ENCODE measurements at places on chromosomes 2 and 18.

DNA sequence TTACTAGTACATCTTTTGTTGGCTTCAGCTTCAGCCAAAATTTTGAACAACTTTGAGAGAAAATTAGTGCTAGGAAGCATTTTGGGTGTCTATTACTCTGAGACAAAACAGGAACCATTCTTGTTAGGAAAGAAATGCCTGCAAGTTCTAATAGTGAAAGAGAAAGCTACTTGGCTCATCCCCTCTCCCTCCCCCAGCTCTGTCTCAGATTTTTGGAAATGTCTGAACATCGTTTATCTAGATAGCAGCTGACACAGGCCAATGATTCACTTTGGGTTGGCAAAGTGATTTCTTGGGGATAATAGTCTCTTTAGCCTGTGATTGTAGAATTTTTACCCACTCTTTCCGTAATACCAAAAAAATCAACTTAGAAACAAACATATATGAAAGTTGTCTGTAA lies 42.3 kb upstream of the PTPRM start:
- DNase-seq: no peak

DNA sequence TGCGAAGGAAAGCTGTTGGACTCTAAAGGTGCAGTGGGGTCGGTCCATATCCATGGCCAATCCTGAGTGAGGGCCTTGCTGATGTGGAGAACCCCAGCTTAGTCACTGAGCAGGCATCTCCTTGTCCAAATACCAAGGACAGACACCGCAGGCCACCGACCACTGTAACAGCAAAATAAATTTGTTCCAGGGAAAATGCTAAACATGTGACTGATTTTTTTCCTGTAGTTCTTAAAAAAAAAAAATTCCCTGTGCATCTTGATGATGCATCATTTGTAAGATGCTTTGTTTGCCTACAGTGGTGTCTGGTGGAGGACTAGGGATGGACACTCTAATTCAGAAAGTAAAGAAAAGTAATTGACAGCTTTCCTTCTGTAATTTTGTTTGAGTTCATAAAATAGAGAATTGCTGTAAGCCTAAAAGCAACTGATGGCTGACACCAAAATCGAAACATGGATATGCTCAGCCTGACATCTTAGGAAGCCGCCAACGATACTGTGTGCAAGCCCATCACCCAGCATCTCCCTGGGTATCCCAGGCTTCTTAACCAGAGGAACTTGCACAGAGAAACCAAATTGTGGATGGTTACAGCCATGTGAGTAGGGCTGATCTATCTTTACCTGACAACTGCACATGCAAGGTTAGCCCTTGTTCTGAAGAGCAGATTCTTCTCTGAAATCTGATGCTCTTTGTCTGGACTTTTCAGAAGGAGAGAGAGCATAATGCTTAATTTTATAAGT lies 188.6 kb downstream of the ARL4C start:
- DNase-seq: peak; percentile 29

DNA sequence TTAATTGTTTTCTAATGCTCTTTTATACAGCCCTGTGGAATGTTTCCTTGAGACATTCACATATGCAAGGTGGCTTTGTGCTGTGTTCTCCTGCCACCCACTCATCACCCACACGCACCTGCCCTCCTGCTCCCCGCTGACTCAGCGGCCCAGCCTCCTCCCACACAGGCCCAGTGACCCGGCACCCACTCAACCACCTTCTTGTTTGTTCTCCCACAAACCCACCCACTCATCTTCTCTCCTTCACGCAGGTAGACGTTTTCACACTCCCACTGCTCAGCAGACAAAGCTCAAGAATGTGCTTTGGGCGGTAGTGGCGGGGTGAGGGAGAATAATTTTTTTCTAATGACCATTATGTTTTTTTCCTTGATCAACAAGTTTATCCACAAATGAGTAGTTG lies 28.6 kb upstream of the NEMP2 start:
- DNase-seq: no peak

- no peak for DNase-seq
Observed at GRCh38 chr2:69965756-69966445, 4.5 kb upstream of the ASPRV1 start.

GRCh38 chr2:165003443-165004130 lies 48.3 kb upstream of the SLC38A11 start:
- DNase-seq: no peak

DNA sequence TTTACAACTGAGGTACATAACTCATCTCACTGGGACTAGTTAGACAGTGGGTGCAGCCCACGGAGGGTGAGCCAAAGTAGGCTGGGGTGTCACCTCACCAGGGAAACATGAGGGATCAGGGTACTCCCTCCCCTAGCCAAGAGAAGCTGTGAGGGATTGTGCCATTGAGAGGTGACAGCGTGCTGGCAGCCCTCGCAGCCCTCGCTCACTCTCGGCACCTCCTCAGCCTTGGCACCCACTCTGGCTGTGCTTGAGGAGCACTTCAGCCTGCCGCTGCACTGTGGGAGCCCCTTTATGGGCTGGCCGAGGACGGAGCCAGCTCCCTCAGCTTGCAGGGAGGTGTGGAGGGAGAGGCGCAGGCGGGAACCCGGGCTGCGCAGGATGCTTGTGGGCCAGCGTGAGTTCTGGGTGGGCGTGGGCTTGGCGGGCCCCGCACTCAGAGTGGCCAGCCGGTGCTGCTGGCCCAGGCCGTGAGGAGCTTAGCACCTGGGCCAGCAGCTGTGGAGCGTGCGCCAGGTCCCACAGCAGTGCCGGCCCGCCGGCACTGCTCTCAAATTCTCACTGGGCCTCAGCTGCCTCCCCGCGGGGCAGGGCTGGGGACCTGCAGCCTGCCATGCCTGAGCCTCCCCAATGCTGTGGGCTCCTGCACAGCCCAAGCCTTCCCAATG lies 44.5 kb upstream of the FAM110C start:
- no peak for DNase-seq

DNA sequence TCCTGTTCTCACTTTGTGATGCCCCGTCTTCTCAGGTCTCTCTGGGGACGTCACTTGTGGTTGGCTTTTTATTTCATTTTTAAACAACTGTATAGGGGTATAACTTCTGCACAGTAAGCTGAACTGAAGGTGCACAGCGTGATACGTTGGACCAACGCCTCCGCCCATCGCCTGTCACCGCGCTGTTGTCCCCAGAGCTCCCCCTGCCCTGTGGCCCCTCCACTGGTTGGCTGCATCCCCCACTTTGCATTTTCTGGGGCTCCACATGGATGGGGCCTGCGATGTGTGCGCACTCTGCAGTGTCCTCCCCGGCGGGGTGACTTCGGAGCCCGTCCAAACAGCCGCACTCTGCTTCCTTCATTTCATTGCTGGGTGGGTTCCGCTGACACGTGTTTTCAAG lies 14.3 kb downstream of the GPR35 start:
- no peak for DNase-seq

DNA sequence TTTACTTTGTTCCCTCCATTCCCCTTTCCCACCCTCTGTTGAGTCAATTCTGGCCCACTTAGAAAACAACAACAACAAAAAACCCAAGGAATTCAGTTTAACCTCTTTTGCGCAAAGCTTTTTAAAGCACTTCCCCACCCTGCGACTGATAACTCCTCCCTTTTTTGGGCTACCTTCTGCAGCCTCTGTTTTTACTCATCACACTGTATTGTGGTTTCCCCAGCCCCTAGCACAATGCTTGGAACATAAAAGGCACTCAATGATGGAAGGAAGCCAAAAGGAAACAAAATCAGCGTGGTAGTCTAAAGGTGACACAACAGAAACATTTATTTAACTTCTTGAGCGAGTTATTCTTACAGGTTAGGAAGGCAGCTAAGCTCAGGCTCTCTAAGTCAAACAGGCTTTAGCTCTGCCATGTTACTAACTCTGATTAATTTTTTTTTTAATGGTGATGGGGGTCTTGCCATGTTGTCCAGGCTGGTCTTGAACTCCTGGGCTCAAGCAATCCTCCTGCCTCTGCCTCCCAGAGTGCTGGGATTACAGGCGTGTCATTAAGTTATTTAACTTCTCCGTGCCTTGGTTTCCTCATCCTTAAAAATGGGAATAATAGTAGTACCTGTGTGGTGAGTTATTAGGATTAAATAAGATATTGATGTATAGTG lies 1.3 kb downstream of the CEP68 start:
- DNase-seq: peak; percentile 37

DNA sequence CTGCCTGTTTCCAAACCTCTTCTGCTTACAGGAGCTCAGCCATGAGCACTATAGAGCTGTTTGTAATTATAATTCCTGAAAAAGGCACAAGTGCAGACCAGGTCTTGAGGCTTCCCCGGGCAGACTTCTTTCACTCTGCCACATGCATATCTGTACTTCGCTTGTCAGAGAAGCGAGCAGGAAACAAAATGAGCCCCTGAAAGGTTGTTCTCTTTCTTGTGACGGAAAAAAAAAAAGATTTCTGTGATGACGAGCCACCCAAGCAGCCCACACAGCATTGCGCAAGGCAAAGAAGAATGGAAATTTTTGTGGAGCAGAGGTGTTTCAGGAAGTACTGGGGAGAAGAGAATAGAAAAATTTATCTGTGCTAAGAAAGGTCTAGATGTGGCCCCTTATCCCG lies 54.0 kb upstream of the LINC00305 start:
- DNase-seq: no peak

DNA sequence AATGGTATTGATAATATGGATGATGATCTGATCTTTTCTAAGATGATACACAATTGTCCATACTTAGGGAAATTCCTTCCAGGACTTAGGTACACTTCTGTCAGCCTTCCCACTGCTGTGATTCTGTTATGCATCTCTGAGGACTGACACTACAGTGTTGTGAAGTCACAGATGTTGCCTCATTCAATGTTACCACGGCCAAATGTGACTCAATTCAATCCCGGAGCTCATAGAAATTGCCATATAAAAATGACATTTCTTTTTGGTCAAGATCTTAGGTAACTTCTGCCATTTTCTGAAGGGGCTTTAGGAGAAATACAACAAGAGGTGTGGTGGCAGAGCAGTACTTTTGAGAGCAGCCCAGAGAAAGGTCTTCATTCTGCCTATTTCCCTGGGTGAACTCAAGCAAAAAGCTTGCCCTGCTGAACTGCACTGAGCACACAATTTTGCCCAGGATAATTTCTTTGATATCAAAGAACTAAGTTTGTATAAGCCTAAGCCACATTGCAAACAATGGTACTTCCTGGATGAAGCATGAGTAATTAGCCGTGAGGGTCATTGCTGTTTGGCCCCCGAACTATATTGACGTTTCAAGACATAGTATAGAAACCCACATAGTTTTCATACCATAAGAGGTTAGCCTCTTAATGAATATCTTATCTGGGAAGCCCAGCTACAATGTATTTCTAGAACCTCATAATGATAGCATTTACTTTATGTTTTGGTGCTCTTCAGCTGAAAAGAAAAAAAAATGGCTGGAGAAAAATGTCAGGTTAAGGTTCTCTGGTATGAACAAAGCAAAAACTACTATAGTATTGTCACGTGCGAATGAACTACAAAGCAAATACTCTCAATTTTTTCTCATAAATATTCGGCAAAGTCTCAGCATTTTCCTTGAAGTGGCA lies 437.4 kb downstream of the MEIS1 start:
- peak; percentile 73 for DNase-seq

DNA sequence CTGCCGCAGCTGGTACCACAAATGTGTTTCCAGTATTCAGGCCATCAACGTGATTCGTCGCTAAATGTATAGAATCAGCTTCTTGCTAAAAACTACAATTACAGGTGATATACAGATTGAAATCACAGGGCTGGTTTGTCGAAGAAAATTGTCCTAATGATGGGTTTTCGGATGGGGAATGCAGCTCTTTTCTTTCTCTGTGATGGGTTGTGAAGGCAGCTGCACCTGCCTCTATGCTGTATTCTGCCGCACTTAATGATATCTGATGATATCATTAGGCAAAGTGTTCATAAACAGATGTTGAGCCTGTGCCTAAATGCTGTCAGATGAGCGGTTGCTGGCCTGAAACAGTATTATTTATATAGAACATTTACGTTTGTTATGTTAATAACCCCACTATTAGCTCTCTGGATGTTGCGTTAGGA lies 218.1 kb downstream of the ARHGAP15 start:
- no peak for DNase-seq

- no peak for DNase-seq
Observed at GRCh38 chr2:48323146-48323545, 206.8 kb upstream of the STON1 start.

GRCh38 chr2:105404736-105405135 lies 5.9 kb upstream of the FHL2 start:
- no peak for DNase-seq

DNA sequence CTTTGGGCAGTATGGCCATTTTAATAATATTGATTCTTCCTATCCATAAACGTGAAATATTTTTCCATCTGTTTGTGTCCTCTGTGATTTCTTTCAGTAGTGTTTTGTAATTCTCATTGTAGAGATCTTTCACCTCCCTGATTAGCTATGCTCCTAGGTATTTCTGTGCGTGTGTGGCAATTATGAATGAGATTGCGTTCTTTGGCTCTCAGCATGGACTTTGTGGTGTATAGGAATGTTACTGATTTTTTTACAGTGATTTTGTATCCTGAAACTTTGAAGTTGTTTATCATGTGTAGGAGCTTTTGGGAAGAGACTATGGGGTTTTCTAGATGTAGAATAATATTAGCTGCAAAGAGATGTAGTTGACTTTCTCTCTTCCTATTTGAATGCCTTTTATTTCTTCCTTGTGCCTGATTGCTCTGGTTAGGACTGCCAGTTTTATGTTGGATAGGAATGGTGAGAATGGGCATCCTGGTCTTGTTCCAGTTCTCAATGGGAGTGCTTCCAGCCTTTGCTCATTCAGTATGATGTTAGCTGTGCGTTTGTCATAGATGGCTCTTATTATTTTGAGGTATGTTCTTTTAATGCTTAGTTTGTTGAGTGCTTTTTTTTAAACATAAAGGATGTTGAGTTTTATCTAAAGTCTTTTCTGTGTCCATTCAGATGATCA lies 27.0 kb upstream of the THUMPD2 start:
- DNase-seq: no peak

- DNase-seq: no peak
Observed at GRCh38 chr2:140091926-140092325, 1311.7 kb upstream of the NXPH2 start.

- peak; percentile 70 for DNase-seq
Observed at GRCh38 chr2:69997015-69997830, 35.8 kb upstream of the ASPRV1 start.

DNA sequence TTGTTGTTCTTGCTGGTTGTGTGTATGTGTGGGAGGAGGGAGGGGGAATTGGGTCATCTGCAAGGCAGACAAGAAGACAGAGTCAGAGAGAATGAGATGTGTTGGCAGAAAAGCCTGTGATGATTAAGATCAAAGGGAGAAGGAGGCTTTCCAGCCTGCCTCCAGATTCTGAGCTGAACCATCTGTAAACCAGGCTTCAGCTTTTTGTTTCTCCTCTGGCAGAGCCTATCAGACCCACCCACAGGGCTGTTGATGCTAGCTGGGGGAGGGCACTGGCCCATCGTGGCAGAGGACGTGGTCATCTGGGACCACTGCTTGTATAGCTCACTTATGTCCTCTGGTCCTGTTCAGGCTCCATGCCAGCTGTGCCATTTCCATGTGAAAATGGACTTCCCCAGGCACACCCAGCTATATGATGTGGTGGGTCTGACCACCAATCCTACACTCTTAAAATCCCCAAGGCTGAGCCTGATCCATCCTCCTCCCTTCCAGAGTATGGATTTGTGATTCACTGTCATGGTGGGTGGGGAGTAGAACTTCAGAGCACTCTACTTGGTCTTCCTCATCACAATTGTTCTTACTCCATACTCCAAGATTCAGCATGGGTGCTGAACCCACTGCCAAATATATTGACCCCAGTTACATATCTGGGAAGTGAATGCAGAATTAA lies 27.8 kb upstream of the COL6A3 start:
- DNase-seq: peak; percentile 61

All from EL (cell line).